Fibroblast of the aortic adventitia (primary cell): ENCODE measurements at places on chromosomes 2 and 18. TPM values are rescaled to one million over a fixed set of nuclear protein-coding genes. Genes with fewer than 3 reads are reported as not detected.

UGT1A3 gene
- not detected in 2 replicates for total RNA-seq

RAB31 gene
- total RNA-seq: 68.4 and 90.4 TPM in 2 replicates

TUBA4B gene
- not detected in 2 replicates for total RNA-seq

SLC11A1 gene
- total RNA-seq: 0.09 and 0.33 TPM in 2 replicates

SKOR2 gene
- total RNA-seq: not detected in 2 replicates

SNED1 gene
- 77.5 and 105 TPM in 2 replicates for total RNA-seq

DSG2 gene
- 4.2 and 5.6 TPM in 2 replicates for total RNA-seq

SFT2D3 gene
- total RNA-seq: 3.5 and 7.0 TPM in 2 replicates

ZNF804A gene
- total RNA-seq: 4.7 and 12.9 TPM in 2 replicates

HAAO gene
- 0.90 and 5.4 TPM in 2 replicates for total RNA-seq

DPP4 gene
- 138 and 203 TPM in 2 replicates for total RNA-seq

CD8A gene
- not detected in 2 replicates for total RNA-seq

LRRFIP1 gene
- total RNA-seq: 29.2 and 49.0 TPM in 2 replicates
